ENCODE measurements at places on chromosomes 5 and 9. TPM values are rescaled to one million over a fixed set of nuclear protein-coding genes. Genes with fewer than 3 reads are reported as not detected.

Gene EGFLAM
- 0.31 TPM for total RNA-seq

Gene GABRP
- total RNA-seq, result not detected

Gene TRIM7
- total RNA-seq, result 56.8 TPM

Gene GABRA1
- not detected for total RNA-seq

Gene ZNF462
- 8.0 TPM for total RNA-seq

Gene SPATA31D4
- total RNA-seq, result not detected

Gene MYOT
- total RNA-seq, result not detected

Gene IFNA14
- not detected for total RNA-seq

Gene TUSC1
- total RNA-seq, result 29.2 TPM

Gene SPINK6
- 28.1 TPM for total RNA-seq

Gene NIPAL4
- total RNA-seq, result 30.4 TPM

Gene CTXN3
- not detected for total RNA-seq

Gene PCDHGB6
- total RNA-seq, result 0.61 TPM

Gene ARHGEF28
- total RNA-seq, result 39.7 TPM

Gene NEUROG1
- total RNA-seq, result not detected

Gene DNAJC25
- 6.9 TPM for total RNA-seq

Gene TXNDC8
- not detected for total RNA-seq

Gene NUTM2G
- not detected for total RNA-seq

Gene PAIP2
- 43.7 TPM for total RNA-seq

Gene ANKRD34B
- total RNA-seq, result not detected

Gene HACD4
- total RNA-seq, result 4.7 TPM

Gene PCA3
- total RNA-seq, result not detected

Gene NSG2
- not detected for total RNA-seq

Gene DRD1
- total RNA-seq, result not detected

Gene GFM2
- 36.6 TPM for total RNA-seq

Gene C9orf50
- total RNA-seq, result not detected

Gene IL7R
- total RNA-seq, result 4.1 TPM

Data from hair follicular keratinocyte (primary cell).